ENCODE measurements at places on chromosomes 5 and 9.

DNA sequence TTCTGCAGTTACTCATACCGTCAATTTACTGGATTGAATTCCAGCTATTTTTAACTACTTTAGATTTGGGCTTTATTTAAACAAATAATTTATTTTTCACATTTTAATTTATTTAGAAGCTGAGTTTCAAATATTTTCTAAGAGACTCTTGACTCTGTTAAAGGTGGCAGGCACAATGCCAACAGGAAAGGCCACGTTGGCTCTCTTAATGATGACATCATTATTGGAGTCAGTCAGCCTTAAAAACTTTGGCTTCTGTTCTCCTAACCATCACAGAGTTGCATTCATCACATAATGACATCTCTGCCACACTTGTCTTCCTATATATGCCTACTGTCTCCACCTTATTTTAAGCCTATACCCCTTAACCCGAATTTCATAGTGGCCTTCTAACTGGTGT lies 172.3 kb upstream of the PLPPR1 start:
- DNase-seq, result no peak

DNA sequence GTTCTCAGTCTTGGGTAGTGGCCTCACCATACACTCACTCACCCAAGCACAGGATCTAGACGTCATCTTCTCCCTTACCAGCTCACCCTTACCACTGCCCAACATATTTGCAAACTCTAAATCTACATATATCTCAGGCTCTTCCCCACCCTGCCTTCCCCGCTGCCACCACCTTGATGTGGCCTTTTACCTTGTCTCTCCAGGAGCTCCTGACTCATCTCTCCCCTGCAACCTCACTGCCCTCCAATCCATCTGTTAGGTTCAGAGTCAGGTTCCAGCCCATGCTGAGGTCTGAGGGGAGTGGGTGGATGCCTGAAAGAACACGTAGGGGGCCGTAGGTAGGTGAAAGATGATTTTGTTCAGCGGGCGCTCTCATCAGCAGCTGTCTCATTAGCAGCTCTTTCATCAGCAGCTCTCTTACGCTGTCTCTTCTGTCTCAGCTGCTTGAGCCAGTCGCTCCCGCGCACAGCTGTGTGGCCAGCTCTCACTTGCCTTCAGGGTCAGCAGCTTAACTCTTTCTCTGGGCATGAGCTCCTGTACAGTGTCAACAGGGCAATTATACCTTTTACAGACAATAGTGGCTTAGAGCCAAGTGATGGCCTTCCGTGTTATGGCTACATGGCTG lies 23.1 kb upstream of the CKMT2 start:
- DNase-seq, result no peak

- no peak for DNase-seq
Measured at GRCh38 chr9:128684325-128685199, 4.5 kb upstream of the SET start.

GRCh38 chr9:126412905-126413304 lies 86.3 kb downstream of the MVB12B start:
- DNase-seq, result no peak

- DNase-seq, result no peak
Measured at GRCh38 chr9:85263288-85263687, 478.5 kb downstream of the AGTPBP1 start.

DNA sequence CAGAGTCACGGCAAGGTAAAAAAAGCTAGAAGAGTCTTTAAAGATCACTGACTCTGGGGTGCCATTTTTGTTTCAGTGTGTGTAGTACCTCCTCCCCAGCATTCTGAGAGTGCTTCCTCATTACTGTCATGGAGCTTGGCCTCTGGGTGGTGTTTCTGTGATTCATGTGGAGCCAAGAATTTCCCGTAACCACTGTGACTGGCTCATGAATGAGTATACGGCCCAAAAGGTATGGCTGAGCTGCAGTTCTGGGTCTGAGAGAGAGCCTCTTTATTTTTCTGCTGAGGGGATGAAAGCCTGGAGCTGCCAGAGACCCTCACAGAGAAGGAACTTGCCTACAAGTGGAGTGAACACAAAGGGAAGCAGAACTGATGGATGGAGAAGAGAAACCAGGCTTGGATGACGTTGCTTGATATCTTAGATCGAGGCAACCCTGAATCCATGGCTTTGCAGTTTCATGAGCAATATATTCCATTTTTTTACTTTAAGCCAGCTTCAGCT lies 85.6 kb downstream of the PTTG1 start:
- peak; percentile 15 for DNase-seq

DNA sequence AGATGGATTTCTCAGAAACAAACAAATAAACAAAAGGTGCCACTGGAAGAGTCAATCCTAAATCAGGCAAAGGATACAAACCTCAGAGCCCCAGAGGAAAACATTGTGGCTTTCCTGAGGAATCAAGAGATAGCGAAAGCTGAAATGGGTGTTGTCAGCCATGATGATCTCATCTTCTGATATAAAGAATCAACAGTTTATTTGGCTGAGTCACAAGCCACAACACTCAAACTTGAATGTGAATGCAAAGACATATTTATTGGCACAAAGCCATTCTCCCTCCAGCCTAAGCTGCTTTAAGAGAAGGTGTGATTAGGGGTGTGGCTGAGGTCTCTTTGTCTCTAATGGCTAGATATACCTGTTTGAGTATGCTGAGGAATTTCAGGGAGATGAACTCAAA lies 73.3 kb upstream of the NREP start:
- no peak for DNase-seq

DNA sequence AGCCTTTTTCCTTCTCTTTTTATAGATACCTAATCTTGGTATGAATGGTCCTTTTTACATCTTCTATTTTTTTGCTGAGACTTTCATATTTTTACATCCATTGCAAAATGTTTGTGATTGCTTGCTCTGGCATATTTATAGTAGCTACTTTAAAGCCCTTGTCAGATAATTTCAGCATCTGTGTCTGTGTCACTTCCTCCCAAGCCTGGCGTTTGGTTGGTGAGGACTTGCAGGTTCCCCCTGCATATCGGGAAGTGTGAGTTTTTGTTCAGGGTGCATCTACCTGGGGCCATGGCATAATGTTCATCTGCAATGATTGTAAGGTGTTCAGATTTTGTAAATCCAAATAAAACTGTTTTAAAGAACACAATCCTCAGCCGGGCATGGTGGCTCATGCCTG lies 8.9 kb downstream of the FBXW5 start:
- DNase-seq, result no peak

- DNase-seq, result no peak
Measured at GRCh38 chr9:114430457-114430856, 42.7 kb upstream of the AKNA start.

DNA sequence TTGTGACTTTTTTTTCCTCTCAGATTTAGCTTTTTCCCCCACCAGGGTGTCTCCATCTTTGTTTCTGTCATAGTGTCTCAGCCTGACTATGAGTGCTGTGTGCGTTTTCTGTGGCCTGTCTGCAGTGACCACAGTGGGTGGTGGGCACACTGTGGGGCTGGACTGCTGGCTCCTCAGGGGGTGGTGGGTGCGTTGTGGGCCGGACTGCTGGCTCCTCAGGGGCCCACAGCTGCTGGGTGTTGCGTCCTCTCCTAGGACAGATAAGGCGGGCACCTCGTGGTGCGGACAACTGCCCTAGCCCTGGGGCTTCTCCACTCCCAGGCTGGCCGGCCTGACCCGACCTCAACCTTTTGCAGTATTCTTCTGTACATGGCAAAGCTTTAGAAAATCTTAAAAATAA lies 100.4 kb downstream of the EHMT1 start:
- no peak for DNase-seq

DNA sequence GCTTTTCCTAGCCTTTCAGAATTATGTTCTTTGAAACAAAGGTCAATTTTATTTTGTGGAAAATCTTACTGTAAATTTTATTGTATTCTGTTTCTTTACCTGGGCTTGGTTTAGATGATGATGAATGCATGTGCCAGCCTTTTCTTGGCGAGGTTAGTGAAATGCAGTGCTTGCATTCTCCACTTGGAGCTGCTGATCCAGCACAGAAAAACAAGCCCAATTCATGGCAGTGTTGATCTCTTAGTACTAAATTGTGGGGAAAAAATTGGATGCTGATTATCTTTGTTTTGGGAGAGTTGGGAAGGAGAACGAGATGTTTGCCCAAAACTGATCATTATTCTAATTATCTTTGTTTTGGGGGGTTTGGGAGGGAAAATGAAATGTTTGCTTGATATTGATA lies 3.7 kb downstream of the HABP4 start:
- DNase-seq, result no peak

DNA sequence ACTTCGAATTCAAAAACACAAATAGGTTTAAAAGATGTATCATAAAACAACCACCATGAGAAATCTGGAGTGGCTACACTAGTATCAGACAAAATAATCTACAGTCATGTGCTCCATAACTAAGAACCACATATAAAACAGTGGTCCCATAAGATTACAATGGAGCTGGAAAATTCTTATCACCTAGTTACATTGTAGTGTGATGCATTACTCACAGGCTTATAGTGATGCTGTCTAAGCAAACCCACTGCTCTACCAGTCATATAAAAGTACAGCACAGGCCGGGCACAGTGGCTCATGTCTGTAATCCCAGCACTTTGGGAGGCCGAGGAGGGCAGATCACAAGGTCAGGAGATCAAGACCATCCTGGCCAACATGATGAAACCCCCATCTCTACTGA lies 160.1 kb downstream of the ROR2 start:
- DNase-seq, result no peak
